T-helper 2 cell (primary cell): ENCODE measurements at places on chromosomes 2 and 18.

DNA sequence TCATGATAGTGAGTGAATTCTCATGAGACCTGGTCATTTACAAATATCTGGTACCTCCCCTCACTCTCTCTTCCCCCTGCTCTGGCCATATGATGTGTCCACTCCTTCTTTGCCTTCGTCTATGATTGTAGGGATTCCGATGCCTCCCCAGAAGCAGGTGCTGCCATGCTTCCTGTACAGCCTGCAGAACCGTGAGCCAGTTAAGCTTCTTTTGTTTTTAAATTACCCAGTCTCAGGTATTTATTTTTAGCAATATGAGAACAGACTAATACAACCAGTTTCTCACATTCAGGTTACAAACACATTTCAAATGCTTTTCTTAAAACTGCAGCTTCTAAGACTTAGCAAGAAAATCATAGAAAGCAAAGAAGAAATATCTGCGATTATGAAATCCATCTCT is 321.2 kb upstream of the CDH7 start:
- DNase-seq, result no peak

DNA sequence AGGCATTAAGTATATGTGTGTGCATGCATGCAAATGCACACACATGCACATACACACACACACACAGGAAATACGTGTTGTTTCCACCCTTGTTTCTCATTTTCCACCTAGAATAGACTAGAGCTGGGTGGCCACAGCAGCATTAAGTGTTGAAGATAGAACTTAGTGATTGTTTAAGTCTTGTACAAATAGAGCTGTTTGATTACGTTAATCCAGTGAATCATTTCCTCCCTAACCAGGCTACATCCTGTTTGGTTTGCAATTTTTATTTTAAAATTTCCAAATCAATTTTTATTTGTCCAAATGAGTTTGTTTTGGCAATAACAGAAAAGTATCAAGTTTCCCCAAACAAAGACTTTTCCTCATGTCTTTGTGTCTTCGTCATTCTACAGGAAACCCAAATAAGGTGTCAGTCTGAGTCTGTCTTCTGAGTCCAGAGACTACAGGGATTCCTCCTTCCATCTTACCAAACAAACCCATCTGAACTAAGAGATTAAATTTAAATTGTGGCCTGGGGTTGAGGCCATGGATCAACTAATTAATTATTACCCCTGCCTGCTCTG is 74.6 kb upstream of the GALNT5 start:
- peak; percentile 73 for DNase-seq

DNA sequence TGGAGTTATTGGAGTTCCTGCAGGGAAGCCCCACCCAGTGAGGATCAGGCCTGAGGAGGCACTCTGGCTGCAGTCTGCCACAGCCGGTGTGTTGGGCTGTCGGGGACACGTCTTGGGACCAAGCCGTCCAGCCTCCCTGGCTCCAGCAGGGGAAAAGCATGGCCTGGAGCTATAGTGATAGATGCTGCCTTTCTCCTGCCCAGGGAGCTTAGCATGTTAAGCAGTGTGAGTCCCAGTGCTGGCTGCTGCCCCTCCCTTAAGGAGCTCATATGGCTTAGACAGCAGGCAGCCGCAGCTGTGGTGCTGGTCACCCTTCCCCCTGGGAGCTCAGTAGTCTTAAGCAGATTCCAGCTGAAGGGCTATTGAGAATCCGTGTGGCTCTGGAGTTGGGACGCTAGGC is 78.9 kb downstream of the CERS6 start:
- DNase-seq, result no peak

GRCh38 chr2:61876400-61876799 is 12.1 kb downstream of the CCT4 start:
- DNase-seq, result no peak

GRCh38 chr2:53786352-53786704 is 425 bp downstream of the ASB3 start:
- DNase-seq, result peak; percentile 43

- no peak for DNase-seq
These were observed 130.8 kb upstream of the ID2 start for GRCh38 chr2:8550937-8551621.

DNA sequence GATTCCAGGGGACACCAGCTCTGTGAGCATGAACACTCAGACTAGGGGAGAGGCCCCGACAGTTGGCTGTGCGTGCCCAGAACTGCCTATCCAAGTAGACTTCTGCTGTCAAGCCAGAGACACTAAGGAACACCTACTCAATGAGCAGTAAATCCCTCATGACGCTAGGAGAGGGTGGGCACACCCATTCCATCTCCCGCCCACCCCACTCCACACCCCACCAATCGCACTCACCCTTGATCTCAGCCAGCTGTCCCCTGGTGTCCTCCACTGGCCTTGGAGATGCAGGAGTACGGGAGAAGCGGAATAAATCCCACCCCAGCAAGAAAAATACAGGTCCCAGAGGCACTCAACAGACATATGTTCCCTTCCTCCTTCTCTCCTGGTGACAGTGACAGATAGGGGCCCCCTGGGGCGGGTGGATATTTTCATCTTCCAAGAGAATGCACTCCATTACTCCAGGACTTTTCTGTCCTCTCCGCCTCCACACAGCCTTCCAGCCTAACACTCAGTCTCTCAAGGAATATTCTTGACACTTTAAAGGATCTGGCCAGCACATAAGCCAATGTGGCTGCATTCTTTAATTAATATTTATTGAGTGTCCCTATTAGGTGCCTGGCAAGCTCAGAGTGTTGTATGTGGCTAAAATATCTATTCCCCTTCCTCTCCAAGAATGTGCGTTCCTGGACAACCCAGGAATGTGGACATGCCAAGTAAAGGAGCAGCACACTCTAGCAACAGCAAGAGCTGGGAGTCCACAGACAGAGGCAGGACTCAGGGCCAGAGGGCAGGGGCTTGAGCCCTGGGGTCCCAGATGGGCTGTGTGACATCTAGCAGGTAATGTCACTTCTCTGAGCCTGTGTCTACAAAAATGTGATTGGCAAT is 13.1 kb upstream of the SMAD7 start:
- no peak for DNase-seq

- no peak for DNase-seq
These were observed 24.6 kb upstream of the TXNDC2 start for GRCh38 chr18:9861157-9861556.

GRCh38 chr2:232374356-232374755 is 4.2 kb upstream of the ALPP start:
- no peak for DNase-seq

GRCh38 chr2:221555494-221555846 is 16.6 kb downstream of the EPHA4 start:
- DNase-seq, result no peak
